Central memory CD8-positive, alpha-beta T cell (primary cell): ENCODE measurements at places on chromosomes 2 and 18.

- H3K36me3 ChIP-seq = peaks cover 2% of the 10 kb centered on the region
- no peak for DNase-seq
- no peaks in the 10 kb centered on the region for H3K4me1 ChIP-seq
- H3K4me3 ChIP-seq = no peak overlapping the region
- no peaks in the 10 kb centered on the region for H3K27me3 ChIP-seq
These were observed 356.0 kb upstream of the GALNT5 start for GRCh38 chr2:156901373-156902031.

GRCh38 chr2:132477436-132477835, 60.8 kb downstream of the GPR39 start:
- no peak overlapping the region for H3K27ac ChIP-seq
- H3K4me1 ChIP-seq = no peaks in the 10 kb centered on the region

DNA sequence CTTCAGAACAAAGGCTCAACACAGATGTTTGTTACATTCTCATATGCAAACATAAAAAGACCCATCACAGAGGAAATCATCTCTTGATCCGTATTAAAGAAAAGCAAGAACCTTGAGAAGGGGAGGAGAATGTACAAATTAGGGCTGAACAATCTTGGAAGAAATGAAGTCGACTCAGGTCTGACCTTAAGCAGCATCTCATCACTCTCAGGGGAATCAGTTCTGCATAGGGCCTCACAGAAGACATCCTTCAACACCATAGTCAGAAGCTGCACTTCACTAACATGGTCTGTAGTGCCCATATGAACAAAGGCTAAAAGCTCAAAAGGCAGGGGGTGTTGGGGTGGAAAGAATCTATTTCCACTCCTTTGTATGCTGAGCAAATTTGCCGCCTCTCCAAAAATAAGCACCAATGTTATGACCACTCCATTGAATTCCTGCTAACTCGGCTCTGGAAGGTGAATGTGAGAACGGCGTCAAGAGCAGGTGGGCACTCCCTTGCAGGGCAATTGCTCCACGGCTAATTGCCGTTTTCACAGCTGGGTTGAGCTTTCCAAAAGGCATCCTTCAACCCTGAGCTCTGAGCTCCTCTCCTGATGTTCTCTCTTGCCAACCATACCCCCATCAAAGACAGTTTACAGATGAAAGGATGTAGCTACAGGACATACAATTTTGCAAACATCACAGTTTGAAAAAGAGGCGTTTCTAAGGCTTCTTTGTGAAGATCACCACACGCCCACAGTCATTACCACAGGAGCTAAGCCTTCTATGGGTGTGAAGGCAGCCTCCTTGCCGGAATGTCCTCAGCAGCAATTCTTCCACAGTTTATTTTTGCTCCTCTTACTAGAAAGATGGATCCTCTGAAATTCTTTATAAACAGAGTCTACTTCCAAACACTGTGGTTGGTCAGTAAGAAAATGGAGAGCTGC, 10.0 kb downstream of the KLF7 start:
- H3K27ac ChIP-seq = no peak overlapping the region
- peaks cover 8% of the 10 kb centered on the region for H3K27me3 ChIP-seq

- no peak overlapping the region for H3K4me3 ChIP-seq
- no peak for DNase-seq
- H3K36me3 ChIP-seq = no peaks in the 10 kb centered on the region
These were observed 478.0 kb upstream of the DDX18 start for GRCh38 chr2:117336496-117336895.

DNA sequence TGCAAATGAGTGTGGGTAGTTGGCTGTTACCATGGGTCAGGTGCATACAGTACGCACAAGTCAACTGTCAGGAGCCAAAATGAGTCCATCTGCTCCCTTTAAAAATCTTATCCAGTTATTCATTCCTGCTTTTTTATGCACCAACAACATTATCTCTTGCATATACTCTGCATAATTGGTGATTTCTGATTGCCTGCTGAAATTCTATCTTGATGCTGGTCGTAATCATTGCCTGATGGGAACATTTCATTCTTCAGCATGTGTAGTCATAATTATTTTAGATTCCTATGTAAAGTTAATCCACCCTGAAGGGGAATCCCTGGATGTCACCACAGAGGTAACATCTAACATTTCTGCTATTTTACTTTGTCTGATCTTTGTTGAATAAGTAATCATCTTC, 102.2 kb upstream of the RND3 start:
- peaks cover 2% of the 10 kb centered on the region for H3K36me3 ChIP-seq
- no peak overlapping the region for H3K4me3 ChIP-seq
- H3K27ac ChIP-seq = no peak overlapping the region
- no peak for DNase-seq
- no peaks in the 10 kb centered on the region for H3K4me1 ChIP-seq

- peaks cover 4% of the 10 kb centered on the region for H3K36me3 ChIP-seq
- H3K4me1 ChIP-seq = no peaks in the 10 kb centered on the region
- H3K27me3 ChIP-seq = peaks cover 20% of the 10 kb centered on the region
- no peak overlapping the region for H3K4me3 ChIP-seq
- no peak for DNase-seq
These were observed 20.2 kb downstream of the TWIST2 start for GRCh38 chr2:238868067-238868524.

DNA sequence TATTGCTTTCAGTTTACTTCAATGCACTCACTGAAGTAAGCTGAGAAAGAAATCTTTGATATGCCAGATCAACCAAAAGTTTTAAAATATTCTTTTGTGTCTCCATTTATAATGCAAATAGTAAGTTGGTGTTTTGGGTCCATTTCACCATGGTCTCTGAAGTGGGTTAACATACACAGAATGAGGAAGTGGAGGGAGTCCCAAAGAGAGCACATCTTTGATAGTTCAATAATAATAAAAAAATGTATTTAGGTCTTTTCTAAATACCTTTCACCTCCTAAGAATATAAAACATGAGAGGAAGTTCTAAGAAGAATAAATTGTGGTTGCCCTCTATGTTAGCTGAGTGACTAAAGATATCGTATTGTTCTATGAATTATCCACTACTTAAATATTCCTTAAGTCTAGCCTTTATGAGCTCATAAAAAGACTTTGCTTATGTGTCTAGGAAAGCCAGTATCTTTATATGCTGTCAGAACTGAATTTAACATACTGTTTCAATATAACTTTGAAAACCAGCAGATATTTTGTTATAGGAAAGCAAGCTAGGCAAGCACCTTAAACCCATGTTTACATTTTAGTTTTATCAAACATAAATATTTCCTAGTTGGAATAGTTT, 148.7 kb upstream of the ZEB2 start:
- no peaks in the 10 kb centered on the region for H3K36me3 ChIP-seq
- H3K4me3 ChIP-seq = no peak overlapping the region
- no peak overlapping the region for H3K27ac ChIP-seq
- no peak for DNase-seq
- peaks cover 6% of the 10 kb centered on the region for H3K4me1 ChIP-seq

DNA sequence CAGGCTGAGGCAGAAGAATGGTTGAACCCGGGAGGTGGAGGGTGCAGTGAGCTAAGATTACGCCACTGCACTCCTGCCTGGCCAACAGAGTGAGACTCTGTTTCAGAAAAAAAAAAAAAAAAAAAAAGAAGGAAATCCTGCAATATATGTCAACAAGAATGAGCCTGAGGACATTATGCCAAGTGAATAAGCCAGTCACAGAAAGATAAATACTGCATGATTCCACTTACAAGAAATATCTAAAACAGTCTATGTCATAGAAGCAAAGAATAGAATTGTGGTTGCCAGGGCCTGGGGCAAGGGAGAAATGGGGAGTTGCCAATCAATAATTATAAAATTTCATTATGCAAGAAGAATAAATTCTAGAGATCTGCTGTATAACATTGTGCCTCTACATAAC, 425.8 kb downstream of the NRXN1 start:
- no peak overlapping the region for H3K27ac ChIP-seq
- no peak for DNase-seq
- H3K4me3 ChIP-seq = no peak overlapping the region
- H3K4me1 ChIP-seq = no peaks in the 10 kb centered on the region
- H3K36me3 ChIP-seq = peaks cover 1% of the 10 kb centered on the region

DNA sequence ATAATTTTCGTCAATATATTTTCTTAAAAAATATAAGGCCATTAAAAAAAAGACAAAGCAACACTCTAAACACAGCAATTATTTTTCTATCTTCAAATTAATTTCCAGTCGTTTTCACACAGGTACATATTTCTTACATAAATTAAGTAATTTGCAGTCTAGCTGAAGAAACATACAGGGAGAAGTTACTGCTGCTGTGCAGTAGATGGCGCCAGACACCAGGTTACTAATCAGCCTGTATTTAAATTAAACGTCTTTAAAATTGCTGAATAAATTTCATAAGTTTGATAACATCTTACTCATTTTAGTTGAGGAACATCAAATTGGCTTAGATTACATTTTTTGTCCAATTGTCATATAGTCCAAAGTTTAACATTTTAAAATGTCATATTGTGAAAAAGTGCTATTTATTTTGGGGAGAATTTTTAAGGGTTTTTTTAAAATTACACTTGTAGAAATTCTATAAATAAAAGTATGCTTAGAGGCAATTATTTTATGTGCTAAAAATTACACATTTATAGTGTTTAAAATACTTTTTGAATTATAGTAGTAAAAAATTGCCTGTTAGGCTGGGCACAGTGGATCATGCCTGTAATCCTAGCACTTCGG, 88.4 kb downstream of the PMAIP1 start:
- no peaks in the 10 kb centered on the region for H3K36me3 ChIP-seq
- no peak overlapping the region for H3K4me3 ChIP-seq
- DNase-seq = no peak
- H3K4me1 ChIP-seq = no peaks in the 10 kb centered on the region
- peaks cover 35% of the 10 kb centered on the region for H3K27me3 ChIP-seq
- H3K27ac ChIP-seq = no peak overlapping the region

- no peaks in the 10 kb centered on the region for H3K27me3 ChIP-seq
- DNase-seq = peak; percentile 98
- H3K4me1 ChIP-seq = peaks cover 53% of the 10 kb centered on the region
- peak within 1 kb of the TSS; percentile 100 for H3K27ac ChIP-seq
These were observed at the start of gene SF3B1 for GRCh38 chr2:197434541-197435513. TSS of gene SF3B1 (minus strand) at chr2:197435028. CDS start at chr2:197434999, 29 bp downstream.

DNA sequence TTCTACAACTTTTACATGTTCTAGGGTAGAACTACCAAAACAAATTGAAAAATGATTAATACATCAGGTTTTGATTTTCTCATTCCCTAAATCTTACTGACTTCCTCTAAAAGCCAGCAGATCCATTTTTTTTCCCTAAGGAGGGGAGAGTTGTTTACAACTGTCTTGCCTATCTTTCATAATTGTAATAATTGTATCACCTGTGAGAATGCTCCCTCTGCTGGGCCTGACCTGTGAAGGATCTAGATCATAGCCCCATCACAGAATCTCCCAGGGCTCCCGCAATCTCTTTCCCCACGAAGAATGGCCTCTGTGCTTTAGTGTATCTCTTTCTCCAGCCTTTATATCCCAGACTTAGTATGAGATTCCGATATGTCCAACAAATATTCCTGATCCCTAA, 9.1 kb downstream of the LOXL3 start:
- H3K27ac ChIP-seq = no peak overlapping the region
- peaks cover 45% of the 10 kb centered on the region for H3K27me3 ChIP-seq
- no peak for DNase-seq
- no peak overlapping the region for H3K4me3 ChIP-seq
- no peaks in the 10 kb centered on the region for H3K36me3 ChIP-seq

GRCh38 chr2:219726916-219727315, 99.5 kb downstream of the SLC4A3 start:
- H3K36me3 ChIP-seq = no peaks in the 10 kb centered on the region
- no peak overlapping the region for H3K4me3 ChIP-seq
- no peak overlapping the region for H3K27ac ChIP-seq
- DNase-seq = no peak
- no peaks in the 10 kb centered on the region for H3K4me1 ChIP-seq

- peak overlapping the region; percentile 13 for H3K27ac ChIP-seq
- DNase-seq = no peak
- H3K4me1 ChIP-seq = peaks cover 8% of the 10 kb centered on the region
- no peaks in the 10 kb centered on the region for H3K27me3 ChIP-seq
These were observed 5.0 kb downstream of the RBKS start for GRCh38 chr2:27885234-27885633.

GRCh38 chr2:8515864-8516533, 165.9 kb upstream of the ID2 start:
- peak overlapping the region; percentile 66 for H3K4me3 ChIP-seq
- H3K27ac ChIP-seq = peak overlapping the region; percentile 86
- no peak for DNase-seq
- H3K36me3 ChIP-seq = peaks cover 2% of the 10 kb centered on the region
- H3K27me3 ChIP-seq = no peaks in the 10 kb centered on the region
- H3K4me1 ChIP-seq = peaks cover 80% of the 10 kb centered on the region

- no peak overlapping the region for H3K4me3 ChIP-seq
- H3K27me3 ChIP-seq = peaks cover 32% of the 10 kb centered on the region
- no peaks in the 10 kb centered on the region for H3K36me3 ChIP-seq
- H3K4me1 ChIP-seq = no peaks in the 10 kb centered on the region
- no peak overlapping the region for H3K27ac ChIP-seq
- DNase-seq = no peak
These were observed 225.0 kb downstream of the TTC32 start for GRCh38 chr2:19676770-19677169.

DNA sequence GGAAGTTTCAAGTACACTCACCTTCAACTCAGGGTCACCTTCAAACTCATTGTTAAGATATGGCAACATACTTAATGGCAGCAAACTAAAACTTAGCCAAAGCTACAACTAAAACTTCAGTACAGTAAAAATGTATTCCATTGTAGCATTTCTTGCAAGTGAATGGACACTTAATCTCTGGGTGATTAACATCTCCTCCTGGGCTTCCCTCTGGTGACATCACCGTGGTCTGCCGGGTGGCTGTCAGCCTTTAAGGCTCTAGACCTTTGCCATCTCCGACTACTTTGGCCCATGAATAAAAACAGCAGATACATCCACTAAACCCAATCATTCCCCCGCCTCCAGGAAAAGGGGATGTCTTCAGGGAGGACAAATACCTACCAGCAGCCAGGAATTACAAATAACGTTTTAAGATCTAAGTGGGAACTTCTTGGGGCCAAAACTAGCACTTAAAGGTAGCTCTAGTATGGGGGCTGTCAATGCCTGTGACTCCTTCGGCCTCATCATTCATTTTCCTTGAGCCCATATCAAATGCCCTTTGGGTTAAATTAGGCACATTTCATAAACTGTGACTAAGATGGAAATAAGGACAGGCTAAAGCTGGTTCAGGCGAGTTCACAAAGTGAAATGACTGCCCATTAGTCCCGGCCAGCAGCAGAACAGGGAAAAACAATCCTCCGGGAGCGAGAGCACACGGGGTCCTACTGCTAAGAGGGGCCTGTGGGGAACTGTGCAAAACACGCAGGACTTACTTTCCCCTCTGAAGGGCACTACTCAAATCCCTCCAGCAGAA, 1.1 kb downstream of the TFCP2L1 start:
- H3K4me3 ChIP-seq = peak overlapping the region; percentile 68
- peaks cover 2% of the 10 kb centered on the region for H3K36me3 ChIP-seq
- peaks cover 40% of the 10 kb centered on the region for H3K27me3 ChIP-seq
- DNase-seq = no peak
- H3K27ac ChIP-seq = no peak overlapping the region

GRCh38 chr2:160275656-160276055, 75.6 kb upstream of the ITGB6 start:
- H3K36me3 ChIP-seq = peaks cover 66% of the 10 kb centered on the region
- no peak for DNase-seq
- H3K27me3 ChIP-seq = no peaks in the 10 kb centered on the region
- no peak overlapping the region for H3K4me3 ChIP-seq
- H3K27ac ChIP-seq = peak overlapping the region; percentile 52
